ENCODE measurements at places on chromosomes 12 and 14.

DNA sequence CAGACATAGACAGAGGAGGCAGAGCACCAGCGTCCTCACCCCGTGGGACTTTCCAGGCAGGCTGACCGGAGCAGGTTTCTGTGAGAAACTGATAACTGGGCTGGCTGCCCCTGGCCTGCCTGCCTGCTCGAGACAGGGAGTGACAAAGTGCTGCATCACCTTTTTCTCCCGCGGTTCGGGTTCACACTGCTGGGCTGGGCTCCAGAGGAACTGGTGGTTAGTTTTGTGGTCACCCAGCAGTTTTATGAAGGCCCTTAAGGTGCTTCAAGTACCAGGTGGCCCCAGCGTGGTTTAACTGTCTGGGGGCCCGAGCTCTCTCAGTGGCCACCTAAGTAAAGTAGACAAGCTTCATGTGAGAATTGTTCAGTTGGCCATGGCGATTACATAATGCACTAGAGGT lies 1073.6 kb downstream of the BCL11B start:
- no peak for DNase-seq

- no peak for DNase-seq
These were observed 55.7 kb downstream of the NINJ2 start for GRCh38 chr12:607541-608001.

GRCh38 chr12:88982694-88983093 lies 369.6 kb downstream of the DUSP6 start:
- DNase-seq, result no peak

DNA sequence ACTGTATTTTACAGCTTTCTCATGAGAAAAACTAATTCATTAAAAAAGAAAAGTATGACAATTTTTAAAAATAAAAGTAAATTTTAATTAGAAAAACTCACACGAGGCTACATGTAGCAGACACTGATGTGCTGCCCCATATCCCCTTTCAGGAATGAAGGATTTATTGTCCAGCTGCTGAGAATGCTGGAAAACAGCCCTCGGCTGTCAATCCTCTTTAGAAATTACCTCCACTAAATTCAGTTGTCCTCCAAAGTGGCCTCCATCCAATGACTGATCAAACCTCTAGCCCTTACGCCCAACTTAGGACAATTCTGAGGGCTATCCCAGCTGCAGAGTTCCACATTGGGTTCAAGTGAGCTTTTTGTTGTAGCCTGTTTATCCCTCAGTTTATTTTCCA lies 29.8 kb upstream of the AP4S1 start:
- DNase-seq, result no peak

- no peak for DNase-seq
These were observed 74.6 kb upstream of the SFSWAP start for GRCh38 chr12:131636266-131636665.

DNA sequence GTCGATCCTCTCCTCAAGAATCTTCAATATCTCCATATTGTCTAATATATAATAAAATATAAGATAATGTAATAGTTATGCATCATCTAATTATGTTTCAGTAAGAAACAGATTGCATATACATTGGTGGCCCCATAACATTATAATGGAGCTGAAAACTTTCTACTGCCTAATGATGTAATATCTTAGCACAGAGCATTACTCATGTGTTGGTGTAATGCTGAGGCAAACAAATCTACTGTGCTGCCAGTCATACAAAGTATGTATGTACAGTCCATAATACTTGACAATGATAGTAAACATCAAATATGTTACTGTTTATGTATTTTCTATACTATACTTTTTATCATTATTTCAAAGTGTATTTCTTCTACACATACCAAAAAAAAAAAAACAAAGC lies 128.7 kb downstream of the CPNE8 start:
- no peak for DNase-seq

GRCh38 chr14:61154641-61155040 lies 126.5 kb downstream of the TMEM30B start:
- peak; percentile 93 for DNase-seq

DNA sequence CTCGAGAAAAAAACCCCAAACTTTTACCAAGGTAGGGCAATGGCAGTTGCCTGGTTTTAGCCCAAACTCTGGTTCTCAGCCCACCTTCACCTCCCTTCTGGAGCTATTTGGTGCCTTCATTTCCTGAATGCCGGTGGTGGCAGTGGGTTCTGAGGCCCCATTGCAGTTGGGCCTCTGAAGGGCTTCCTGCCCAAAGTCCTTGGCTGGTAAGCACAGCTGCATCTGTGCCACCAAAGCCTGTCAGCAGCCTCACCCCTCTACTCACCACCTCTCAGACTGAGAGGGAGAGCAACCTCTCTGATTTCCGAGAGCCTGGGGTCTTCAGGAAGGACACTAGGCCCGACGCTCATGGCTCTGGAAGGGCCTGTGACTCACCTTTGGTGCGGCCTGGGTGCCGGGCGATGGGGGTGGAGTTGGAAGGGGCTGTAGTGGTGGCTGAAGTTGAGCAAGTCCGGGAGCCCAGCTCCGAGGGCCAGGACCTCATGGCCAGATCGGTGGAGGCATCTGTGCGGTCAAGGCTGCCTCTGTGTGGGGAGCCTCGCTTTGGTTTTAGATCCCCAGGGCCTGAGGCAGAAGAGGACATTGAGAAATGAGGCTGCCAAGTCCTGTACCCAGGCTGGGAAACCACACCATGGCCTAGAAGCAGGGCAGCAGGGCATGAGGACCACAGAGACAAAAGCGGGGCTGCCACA lies 38.6 kb upstream of the GPR68 start:
- no peak for DNase-seq

GRCh38 chr14:59320763-59321625 lies 132.5 kb downstream of the DAAM1 start:
- DNase-seq, result peak; percentile 76

- no peak for DNase-seq
These were observed 4.9 kb downstream of the TSPAN8 start for GRCh38 chr12:71152851-71153250.

GRCh38 chr12:9184276-9184675 lies 23.9 kb downstream of the PZP start:
- DNase-seq, result no peak

GRCh38 chr12:71972441-71973074 lies 33.9 kb downstream of the TPH2 start:
- no peak for DNase-seq

DNA sequence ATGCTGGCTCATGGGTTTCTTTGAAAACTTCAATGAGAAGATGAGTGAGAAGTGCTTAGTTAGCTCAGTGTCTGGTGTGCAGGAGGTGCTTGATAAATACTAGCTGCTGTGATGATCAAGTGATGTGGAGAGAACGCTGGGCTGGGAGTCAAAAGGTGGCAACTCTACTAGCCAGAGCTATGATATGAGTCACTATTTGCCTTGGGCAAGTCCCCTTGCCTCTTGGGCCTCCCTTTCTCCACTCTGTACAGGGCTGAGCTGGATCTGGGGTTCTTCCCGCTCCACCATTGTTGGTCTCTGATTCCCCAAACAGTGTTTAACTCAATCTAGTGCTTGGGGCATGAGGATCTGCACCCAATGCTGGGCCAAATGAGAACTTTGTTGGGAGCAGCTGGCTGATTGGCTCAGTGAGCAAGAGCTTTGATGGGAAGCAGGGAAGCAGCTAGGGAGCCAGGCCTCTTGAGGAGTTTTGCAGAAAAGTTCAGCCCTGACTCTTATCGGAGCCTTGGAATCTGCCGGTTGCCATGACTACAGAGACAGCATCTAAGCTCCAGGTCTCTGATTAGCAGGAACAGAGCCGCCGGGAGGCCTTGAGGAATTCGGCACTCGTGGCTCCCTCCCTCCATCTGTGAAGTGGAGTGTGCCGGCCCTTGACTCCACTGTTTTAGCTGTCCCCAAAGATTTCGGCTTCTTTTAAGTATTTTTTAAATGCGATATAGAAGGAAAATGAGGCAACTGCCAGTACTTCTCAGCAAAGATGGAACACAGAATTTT lies 82.1 kb upstream of the HSPB8 start:
- no peak for DNase-seq

DNA sequence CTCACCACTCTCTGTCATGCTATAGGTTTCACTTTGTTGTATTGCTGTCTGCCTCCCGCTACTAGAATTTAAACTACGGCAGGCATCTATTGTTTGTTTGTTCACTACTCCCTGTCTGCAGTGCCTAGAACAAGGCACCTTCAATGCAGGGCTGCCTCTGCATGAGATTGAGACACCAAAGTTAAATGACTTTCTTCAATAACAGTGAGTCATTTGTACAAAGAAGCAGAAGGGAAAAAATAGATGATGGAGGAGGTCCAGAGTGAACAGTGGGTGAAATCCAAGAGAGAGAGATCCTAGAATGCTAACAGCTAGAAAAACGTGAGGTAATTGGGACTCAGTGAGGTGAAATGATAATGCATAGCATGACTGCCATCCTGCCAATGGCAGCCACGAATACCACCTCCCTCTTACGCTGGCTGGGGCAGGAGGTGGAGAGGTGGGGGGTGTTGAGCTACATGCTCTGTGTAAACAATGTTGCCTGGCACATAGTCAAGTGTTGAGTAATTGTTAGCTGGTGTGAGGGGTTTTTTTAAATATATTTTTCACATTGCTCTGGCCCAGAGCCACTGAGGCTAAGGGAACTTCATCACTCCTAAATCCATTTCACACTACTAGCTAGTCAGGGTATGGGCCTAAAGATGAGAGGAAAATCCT lies 367.6 kb downstream of the RPS29 start:
- no peak for DNase-seq

- DNase-seq, result no peak
These were observed 27.0 kb downstream of the CCDC85C start for GRCh38 chr14:99576761-99577705.
